ENCODE measurements at places on chromosomes 1 and 21. TPM values are rescaled to one million over a fixed set of nuclear protein-coding genes. Genes with fewer than 3 reads are reported as not detected.

DNA sequence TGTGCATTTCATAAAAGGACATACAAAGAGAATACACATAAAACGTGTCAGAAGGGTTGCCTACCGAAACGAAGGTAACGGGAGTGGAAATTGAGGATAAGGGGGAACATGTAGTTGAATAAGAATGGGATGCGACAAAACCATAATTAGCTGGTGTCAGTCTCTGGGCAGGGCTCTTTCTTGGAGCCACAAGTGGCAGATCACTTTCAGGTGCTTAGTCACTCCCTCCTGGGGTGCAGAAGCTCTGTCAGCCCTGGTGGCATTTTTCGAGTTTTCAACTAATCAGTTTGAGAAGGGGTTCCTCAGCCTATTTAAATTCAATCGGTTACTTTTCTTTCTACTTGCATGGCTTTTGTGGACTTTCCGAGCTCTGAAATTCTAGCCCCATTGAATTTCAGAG is 133.9 kb upstream of the IGSF21 start:
- no peak for DNase-seq

DNA sequence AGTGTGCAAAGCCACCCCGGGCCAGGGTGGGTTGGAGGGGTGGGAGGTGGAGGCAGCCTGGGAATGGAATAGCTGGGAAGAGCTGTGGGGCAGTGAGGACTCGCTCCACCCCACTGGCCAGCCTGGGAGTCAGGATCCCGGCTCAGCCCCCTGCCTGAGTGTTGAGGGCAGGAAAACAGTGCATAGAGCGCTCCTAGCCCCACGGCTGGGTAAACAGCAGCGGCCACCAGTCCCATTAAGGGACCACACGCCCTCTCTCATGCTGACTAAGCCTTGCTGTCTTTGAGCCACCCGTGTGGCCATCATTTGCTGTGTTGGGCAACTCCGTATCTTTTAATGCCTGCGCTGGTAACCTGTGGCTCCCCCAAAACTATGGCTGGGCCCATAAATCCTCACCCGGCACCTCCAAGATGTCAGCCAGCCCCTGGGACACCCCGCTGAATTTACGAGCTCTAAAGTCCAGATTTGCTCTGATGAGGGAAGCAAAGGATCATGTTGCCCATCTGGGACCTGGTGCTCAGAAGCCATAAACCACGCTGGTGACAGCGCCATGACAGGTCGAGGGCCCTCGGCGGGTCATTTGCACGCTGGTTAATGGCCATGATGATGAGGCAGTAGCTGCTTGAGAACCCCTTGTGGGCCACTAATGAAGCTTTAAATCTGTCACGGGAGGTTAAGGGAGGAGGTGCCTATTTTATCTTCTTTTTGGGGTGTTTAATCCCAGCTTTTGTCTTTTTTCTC is 34.9 kb downstream of the SYF2 start:
- DNase-seq = no peak

CELA3A gene
- not detected for total RNA-seq

VASH2 gene
- 129 TPM for total RNA-seq

C1orf226 gene
- total RNA-seq = 0.57 TPM

DNA sequence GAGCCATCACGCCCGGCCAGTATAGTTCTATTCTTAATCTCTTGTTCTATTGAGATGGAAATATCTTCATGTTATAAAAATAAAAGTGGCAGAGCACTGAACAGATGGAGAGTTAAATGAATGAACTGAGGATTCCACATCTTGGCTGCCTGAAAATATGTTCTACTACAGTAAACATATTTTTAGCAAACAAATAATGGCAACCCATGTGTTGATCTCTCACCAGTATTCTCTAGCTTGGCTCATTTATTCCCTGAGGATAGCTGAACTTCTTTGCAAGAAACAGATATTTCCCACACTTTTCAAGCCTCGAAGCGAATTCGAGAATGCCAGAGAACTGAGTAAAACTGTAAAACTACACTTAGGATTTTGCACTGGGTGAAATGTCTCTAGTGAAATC is 58.9 kb downstream of the DIRAS3 start:
- DNase-seq = no peak

Data from SJCRH30 (cell line).